ENCODE measurements at places on chromosomes 4 and X.

- DNase-seq = no peak
Observed at GRCh38 chr4:963276-964225, 9.8 kb downstream of the DGKQ start.

DNA sequence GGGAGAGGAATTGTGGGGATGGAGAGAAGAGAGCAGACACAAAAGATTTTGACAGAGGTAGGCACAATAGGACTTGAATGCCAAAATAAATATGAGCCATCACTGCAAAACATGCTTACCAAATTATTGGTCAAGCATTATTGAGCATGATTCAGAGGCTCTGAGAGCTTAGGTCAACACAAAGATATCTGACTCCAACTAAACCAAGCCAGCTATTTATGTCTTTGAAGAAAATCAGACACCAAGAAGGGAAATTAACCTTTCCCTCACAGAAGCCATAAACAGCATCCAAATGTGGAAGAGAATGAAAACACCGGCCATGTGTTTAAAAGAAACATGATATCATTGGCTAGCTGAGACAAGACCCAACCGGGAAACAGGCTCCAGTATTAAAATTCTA lies 323.2 kb downstream of the RAB28 start:
- no peak for DNase-seq

- no peak for DNase-seq
Observed at GRCh38 chr4:184845367-184846021, 19.7 kb upstream of the ACSL1 start.

- no peak for DNase-seq
Observed at GRCh38 chrX:151505796-151506195, 57.7 kb upstream of the PASD1 start.

DNA sequence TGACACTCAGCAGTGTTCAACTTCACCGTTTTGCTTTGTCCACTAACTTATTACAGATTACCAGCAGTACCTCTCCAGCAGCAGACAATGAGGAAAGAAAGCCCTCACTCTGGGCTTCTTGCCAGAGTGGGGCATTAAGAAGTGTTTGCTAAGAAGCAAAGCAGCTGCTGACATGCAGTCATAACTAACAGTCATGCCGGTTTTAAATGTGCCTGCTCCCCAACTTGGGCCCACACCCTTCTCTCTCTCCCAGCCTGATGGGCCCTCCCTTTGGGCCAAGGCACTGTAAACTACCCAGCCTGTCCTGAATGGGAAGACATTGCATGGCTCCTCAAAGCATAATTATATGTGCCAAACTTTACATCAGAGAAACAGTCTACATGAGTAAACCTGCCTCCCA lies 54.6 kb upstream of the HHIP start:
- DNase-seq = no peak

- no peak for DNase-seq
Observed at GRCh38 chr4:143023239-143023918, 161.3 kb upstream of the USP38 start.

GRCh38 chr4:23038626-23039491 lies 346.1 kb downstream of the GBA3 start:
- DNase-seq = no peak

DNA sequence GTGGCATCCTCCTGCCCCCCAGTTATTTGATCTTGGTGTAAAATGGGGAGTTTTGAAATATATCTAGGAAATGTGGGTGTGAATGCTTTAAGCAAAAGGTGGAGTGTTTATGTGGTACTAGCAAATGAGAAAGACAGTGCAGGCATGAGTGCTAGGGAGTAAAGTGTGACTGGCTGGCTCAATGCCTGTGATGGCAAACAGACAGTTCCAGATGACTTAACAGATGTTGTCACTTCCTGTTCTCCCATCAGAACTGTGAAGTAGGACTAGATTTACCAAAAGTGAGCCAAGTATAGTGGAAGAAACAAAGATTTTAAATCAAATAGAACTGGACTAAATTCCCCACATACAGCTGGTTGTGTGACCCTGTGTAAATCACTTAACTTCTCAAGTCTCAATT lies 8.4 kb upstream of the AMOT start:
- DNase-seq = no peak

DNA sequence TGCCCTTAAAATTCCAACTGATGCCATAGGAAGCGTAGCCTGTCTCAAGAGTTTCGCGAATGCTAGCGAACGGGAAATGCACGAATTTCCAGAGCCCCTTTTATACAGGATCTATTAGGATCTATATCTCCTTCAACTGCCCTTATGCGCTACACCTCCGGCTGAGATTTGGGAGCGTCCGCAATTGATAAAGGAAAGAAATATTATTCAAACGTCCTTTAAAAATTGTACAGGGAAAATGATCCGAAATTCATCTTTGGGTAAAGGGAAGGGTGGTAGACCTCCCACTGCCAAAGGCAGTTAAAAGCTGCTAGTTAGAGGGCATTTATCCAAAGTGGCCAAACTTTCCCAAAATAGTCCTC lies 609 bp downstream of the NR3C2 start:
- DNase-seq = no peak

Data from GM18507 (cell line).